ENCODE measurements at places on chromosomes 13 and 19.

DNA sequence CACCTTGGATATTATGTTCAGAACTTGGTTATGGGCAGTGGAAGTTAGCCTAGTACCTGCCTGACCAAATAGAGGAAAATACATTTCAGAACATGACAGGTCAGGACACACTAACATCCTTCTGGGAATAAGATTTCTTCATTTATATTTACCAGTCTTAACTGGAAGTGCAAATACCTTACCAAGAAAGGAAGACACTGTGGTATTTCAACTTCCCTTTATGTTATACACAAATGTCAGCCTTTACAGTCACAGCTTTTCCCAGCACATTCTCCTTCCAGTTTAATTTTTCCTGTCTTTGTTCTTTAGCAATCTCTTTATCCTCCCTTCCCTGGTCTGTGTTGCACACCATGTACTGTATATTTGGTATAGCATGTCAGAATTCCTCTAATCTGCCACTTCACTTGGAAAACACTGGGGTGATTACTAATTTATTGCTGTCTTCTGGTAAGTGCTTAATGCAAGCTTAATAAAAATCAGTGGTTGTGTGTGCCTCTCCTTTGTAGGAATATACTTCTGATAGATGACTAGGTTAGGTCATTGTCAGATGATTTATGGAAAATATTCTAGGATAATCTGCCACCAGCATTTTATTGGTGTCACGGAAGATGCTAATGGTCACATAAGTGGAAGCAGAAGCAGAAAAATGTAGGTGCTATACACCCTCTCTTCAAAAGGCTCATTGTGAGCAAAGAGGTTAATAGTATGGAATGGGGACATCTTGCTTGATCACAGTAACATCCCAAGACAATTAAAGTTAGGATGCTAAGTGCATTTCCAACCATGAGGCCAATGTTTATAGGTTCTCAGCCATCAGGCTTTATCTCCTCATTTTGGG lies 124.3 kb upstream of the STARD13 start:
- no peak for DNase-seq

DNA sequence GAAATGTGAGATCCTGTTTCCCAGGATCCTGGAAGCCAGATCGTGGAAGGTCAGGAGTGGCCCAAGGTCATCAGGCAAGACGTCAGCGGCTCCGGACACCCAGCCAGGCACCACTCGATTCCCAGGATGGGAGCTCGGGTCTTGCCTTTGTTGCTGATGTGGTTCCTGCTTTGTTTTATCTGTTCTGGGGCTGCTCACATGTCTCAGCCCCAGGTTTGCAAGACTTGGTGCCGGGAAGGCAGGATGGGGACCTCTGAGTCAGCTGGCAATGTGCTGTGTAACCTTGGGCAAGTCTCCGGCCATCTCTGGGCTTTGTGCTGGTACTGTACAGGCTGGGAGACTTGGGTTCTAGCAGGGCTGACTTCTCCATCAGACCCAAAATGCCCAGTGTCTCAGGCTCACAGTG lies 1.4 kb upstream of the FCHO1 start:
- no peak for DNase-seq

GRCh38 chr19:16088351-16089009 lies 12.2 kb downstream of the TPM4 start:
- DNase-seq = no peak

DNA sequence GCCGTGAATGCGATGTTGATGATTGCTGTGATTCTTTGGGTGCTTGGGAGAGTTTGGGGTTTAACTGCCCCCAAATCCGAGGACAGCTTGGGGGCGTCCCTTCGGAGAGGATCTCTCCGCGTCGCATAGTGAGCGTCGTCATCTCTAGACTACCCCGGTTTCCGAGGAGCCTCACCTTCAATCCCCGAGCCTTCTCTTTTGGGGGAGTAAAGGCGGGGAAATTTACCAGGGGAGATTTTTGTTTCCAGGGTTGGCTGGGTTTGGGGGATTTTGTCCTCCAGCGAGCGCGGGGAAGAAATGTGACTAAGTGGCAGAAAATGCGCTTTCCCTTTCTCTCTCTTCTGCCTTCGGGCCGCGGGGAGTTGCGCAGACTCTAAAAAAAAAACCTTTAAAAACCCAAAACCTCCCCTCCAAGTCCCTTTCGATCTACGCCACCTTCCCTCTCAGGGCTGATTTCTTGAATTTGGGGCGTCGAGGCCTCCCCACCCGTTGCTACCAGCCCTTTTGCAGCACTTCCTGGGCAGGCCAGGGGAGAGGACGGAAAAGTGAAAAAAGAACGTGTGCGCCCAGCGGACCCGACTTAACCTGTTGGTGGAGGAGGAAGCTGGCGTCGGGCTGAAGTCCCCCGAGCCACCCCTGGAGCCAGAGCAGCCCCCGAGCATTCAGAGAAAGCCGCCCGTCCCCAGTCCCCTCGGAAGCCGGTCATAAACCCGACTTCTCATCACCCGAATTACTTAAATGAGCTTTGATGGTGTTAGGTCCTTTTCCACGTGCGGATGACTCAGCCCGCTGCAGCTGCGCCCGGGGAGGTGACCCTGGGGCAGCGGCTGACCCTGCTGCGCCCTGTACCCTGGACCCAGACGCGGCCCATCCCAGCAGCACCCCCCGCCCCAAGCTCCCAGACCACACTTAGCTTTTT lies 17.7 kb downstream of the NFIX start:
- no peak for DNase-seq

- DNase-seq = peak; percentile 63
Measured at GRCh38 chr19:19461671-19462622, 53.4 kb downstream of the TSSK6 start.

DNA sequence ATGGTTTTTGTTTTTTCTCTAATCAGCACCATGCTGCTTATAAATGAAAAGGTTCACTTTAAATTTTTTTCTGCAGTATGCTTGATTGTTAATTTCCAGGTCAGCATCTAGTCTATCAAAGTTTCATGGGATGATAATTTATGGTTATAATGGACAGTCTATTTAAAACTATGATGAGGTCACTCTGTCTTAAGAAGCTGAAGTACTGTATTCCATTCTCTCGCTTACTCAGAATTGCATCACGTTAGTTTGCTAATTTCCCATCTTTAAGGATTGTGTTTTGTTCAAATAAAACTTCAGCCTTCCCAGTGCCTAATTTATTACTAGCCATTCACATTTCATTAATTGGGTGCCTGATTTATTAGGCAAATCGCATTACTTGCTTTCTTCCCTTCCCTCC lies 94.3 kb downstream of the GPC6 start:
- no peak for DNase-seq

GRCh38 chr13:44732503-44733098 lies 156.5 kb upstream of the TSC22D1 start:
- DNase-seq = no peak

DNA sequence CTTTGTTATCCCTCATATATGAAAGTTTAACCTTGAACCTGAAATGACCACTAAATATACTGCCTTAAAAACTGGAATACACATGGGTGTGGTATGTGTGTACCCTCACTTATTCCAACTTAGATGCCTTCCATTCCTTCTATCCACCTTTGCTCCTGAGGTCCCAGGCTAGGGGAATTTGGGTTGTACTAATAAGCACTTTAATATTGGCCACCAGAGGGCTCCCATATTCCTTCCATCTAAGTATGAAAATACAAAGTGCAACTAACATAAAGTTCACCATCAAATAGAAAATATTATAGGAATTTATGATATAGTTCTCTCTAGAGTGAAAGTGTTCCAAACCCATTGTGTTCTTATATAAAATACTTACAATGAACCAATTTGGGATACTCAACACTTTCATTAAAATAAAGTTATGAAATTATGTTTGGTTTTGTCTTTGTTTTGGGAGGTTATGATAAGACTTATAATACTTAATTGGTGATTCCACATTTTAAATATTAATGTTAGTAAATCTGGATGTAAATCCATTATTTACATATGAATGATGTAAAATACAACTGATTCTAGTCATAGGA lies 62.3 kb downstream of the ITGBL1 start:
- DNase-seq = peak; percentile 32

DNA sequence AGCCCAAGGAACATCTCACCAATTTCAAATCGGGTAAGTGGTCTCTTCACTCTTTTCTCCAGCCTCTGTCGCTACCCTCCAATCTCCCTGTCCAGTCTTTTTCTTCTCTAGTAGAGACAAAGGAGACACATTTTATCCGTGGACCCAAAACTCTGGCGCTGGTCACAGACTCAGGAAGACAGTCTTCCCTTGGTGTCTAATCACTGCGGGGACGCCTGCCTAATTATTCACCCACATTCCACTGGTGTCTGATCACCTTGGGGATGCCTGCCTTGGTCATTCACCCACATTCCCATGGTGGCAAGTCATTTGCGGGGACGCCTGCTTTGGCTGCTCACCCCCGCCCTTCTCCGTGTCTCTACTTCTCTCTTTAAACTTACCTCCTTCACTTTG lies 13.8 kb upstream of the OR10H1 start:
- no peak for DNase-seq

GRCh38 chr19:44662691-44663385 lies 8.4 kb upstream of the CEACAM19 start:
- no peak for DNase-seq

DNA sequence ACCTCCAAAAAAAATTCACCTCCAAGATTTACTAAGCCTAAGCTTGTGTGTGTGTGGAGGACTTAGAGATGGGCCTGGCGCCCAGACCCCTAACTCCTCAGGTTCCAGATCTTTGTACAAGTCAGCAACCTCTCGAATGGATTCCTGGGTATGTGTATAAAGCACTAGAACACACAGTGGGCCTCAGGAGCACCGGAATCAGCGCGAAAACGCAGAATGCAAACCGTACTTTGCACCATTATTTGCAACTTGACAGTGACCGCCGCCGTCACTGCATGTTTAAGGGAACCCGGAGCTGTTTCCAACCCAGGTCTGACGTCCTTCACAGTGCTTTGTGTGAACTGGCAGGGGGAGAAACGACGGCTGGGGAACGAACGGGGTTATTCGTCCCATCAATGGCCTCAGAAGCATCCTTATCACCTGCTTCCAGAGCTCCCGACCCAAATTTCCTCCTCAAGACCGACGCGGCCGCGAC lies 688 bp downstream of the ZNF606 start:
- DNase-seq = peak; percentile 38

DNA sequence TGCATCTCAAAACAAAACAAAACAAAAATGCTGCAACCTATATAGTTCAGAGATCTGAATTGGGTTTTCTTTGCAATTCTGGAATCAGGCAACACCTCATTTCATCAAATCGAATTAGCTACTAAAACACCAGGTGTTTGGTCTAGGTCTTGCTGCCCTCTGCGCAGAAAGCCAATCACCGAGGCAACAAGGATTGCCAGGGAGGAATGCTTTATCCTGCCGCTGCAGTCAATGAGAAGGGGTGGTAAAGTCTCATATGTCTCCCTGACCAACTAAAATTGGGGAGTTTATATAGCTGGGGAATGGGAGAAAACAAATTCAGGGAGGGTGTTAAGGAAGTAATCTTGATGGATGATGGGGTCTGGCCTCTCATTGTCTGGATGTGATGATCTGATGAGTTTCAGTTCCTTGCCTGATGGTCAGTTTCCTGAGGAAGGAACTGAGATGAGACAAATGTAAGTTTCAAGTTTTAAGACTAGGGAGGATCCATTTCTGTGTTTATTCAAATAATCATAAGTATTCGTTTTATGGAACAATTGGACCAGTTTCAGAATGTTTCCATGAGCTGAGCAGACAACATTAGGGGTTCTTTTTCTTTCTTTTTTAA lies 5.0 kb upstream of the YJU2 start:
- no peak for DNase-seq

DNA sequence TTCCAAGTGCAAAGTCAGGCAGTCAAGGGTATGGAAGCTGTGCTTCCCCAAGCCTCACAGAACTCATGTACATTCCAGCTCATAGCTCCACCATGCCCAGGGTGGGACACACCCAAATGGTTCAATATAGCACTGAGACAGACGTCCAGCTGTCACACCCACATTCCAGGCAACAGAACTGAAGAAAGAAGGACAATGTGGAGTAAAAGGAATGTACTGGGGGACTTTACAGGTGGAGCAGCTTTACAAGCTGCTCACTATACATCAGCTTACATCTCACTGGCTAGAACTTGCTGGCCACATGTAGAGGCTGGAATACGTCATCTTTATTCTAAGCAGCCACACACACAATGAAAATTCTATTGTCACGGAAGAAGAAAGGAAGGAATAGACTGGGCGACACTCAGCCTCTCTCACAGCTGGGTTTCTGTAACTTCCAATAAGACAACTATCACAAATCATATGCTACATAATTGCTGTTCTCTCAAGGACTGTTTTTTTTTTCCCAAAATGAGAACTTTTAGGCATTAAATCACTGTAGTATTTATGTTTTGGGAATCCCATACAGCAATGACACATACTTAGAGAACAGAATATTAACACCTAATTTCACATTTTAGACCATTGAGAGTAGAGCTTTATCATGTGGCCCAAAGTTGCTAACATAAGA lies 86.1 kb downstream of the KLF12 start:
- no peak for DNase-seq

- DNase-seq = no peak
Measured at GRCh38 chr13:48405875-48406274, 7.0 kb downstream of the LPAR6 start.

- DNase-seq = no peak
Measured at GRCh38 chr13:66532845-66533244, 697.3 kb downstream of the PCDH9 start.

GRCh38 chr13:40985381-40986100 lies 33.6 kb downstream of the ELF1 start:
- no peak for DNase-seq

DNA sequence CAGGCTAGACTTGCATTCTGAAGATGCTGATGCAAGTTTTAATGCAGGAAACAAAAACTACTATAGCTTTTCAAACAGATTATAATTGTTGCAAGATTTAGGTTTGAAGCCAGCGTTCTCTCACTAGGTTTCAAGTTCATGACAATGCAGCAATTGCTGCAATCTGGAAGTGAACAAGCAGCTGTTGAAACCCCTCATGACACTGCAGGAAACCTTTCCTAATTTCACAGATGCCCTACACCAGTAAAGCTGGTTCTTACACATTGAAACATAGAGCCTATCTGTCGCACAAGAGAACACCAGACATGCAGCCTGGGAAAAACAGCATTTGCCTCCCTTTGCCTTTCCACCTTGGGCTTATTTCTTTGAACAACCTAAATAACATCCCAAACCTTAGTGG lies 1737.2 kb upstream of the MIR17HG start:
- DNase-seq = no peak

GRCh38 chr19:44752816-44753625 lies 4.5 kb downstream of the BCL3 start:
- peak; percentile 79 for DNase-seq

DNA sequence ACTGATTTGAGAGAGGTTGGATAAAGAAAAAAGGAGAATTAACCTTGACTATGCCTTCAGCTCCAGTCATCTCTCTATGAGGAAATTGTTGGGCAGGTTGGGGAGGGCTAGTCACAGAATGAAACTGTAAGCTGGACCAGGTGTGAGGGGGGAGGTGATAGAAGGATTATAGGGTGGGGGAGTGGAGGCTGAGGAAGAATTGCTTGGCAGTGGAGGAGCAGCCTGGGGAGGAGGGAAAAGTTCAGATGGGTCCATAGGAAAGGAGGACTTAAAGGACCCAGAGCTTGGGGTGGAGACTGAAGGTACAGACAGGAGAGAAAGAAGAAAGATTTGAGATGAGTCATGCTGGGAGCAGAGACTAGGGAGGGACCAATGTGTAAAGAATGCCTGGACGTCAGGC lies 8.2 kb upstream of the ZNF431 start:
- no peak for DNase-seq

- no peak for DNase-seq
Measured at GRCh38 chr19:29201855-29202254, 11.1 kb downstream of the UQCRFS1 start.

- no peak for DNase-seq
Measured at GRCh38 chr13:109577191-109577700, 209.1 kb downstream of the IRS2 start.

All from muscle of arm (tissue), 14 donors.